ENCODE measurements at places on chromosomes 1 and 21.

DNA sequence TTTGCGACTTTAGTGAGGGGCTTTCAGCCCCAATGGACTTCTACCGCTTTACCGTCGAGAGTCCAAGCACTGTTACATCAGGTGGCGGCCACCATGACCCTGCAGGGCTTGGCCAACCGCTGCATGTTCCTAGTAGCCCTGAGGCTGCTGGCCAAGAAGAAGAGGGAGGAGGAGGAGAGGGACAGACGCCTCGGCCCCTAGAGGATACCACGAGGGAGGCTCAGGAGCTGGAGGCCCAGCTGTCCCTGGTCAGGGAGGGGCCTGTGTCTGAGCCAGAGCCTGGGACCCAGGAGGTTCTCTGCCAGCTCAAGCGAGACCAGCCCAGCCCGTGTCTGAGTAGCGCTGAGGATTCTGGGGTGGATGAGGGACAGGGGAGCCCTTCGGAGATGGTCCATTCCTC, 8.6 kb upstream of the SLC25A34 start:
- DNase-seq = no peak

- DNase-seq = no peak
These were observed 32.7 kb downstream of the ERI3 start for GRCh38 chr1:44322367-44322766.

DNA sequence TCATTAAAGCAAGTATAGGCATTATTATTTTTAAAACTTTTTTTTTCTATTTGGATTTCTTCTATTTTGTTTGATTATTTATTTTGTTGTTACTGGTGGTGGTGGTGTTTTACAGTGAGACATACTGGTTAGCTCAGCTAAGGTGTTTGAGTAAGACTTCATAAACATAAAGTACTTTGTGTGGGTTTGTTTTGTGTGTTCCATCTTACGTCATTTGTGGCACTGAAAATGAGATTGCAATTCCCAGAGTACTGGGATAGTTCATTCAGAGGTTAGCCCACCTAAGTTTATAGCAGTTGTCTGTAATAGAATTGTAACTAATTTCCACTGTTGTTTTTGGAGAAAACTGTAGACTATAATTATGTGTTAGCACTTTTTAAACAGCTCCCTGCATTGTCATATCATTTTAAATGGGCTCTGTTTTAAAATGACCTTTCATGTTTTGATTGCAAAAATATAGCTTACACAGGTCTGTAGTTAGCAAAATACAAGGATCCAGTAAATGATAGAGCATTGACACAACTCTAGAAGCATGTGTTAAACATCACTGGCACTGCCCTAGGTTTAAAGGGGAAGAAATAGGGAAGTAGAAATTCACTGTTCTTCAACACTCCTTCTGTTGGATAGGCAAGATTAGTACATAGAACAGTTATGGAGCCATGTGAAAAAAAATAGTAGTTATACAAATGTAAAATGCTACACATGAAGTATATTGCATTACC, 171.7 kb downstream of the NFIA start:
- DNase-seq = no peak

DNA sequence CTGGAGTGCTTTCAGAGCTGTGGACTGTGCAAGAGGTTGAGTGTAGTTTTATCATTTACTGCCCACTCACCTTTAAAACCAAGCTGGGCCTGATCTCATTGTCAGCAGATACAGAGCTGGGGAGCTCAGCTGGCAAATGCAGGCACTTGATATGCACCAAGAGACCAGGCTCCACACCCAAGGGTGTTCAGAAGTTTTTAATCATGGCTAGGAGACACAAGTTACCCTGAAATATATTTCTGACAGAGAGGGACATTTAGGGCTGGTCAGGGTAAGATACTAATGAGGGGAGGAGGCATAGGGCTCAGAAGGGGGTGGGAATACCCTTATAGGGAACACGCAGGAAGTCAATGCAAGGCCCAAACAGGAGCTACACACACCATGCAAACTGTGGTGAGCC, 153.7 kb downstream of the ELAVL4 start:
- no peak for DNase-seq

DNA sequence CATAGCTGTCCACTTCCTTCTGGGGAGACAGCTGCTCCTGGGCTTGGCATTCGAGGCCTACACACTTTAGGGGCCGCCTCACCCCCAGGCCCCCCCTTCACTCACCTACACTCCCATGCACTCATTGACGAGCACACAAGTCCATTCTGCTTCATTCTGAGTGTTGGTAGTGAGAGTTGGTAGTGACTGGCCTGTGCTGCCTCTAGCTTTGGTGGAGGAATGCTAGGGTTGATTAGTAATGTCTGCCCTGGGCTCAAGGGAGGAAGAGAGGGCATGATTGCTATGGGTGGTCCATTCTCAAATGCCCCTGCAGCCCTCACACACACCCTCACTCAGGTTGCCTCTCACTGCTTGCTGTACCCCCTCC, 30.4 kb downstream of the TRIM11 start:
- no peak for DNase-seq

DNA sequence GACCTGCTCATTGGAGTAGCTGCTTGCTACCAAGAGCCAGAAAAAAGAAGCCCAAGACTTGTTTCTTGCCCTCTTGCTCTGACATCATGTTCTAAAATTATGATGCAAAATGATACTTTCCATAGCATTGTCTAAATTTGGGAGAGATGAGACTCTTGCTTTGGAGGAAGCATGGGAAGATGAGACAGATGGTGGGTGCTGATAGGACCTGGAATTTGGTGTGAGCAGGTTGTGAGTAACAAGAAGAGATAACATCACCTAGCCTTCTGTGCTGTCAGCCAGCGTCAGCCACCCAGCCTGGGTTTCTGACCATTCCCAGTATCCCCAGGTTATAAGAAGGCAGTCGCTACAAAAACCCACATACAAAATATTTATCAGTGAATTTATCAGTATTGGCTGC, 67.1 kb upstream of the GCLM start:
- no peak for DNase-seq

GRCh38 chr1:4658643-4659628, 4.5 kb downstream of the AJAP1 start:
- DNase-seq = no peak

DNA sequence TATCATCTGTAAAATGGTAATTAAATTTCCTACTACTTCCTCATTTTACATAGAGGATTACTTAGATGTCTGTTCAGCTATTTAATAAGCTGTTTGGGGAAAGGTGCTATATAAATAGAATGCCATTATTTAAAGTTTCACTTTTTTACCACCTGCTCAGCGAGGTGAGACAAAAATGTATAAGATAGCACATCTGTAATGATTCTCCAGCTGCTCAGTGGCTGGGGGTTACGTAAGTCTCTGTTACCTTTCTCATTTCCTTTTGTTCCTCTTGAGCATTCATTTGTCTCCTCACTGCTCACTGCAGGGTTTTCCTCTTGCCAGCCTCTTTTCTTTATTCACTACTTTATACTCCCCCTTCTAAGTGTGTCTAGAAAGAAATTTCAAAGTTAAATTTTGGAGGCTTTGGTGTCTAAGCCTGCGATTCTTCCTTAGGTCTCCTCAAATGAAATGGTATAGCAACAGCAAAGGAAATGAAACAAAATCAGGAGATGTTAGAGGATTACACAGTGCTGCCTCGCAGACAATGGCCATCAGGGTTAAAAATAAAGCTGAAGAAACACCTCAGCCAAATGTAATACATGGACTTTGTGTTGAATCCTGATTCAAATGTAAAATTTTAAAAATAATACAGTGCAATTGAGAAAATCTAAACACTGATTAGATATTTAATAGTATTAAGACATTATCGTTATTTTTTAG, 6.8 kb downstream of the RGS8 start:
- no peak for DNase-seq

DNA sequence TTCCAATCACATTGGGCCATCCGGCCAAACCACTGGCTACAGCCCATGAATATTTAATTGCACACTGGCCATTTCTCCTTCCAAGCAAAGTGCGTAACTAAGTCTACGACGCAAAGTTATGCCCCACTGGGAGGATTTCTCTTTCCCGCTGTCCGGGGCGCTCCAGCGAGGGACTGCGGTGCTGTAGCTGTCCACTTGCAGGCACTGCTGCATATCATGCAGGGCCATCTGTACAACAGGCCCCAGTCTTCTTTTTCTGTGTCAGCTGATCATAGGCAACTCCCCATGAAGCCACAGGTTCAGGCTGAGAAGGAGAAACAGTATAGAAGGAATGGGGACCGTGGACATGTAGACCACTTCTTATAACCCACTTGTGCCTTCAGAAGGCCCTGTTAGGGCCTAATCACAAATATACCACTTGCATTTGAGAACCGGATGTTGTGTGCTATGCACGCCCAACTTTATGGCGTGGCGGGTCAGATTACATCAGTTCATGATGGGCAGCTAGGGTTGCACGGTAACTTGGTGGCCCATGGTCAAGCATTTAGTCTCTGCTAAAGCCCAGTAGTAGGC, 58.0 kb downstream of the ADSS2 start:
- no peak for DNase-seq

DNA sequence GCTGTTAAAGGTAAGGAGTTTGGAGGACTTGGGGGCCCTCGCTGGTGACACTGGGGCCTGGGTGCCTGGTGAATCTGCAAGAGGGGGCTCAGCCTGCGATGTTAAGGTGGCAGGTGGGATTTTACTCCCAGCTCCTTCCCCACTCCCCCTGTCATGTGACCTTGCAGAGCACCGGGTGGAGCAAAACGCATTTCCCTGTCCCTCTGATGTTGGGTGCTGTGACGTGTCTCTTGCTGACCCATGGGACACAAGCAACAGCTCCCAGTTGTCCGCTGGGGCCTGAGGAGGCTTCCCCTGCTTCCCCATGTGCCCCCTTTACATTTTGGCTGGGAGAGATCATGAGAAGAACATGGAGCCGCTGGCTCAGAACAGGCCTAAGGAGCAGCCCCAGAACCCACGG, 319.0 kb downstream of the MATN1 start:
- DNase-seq = no peak

DNA sequence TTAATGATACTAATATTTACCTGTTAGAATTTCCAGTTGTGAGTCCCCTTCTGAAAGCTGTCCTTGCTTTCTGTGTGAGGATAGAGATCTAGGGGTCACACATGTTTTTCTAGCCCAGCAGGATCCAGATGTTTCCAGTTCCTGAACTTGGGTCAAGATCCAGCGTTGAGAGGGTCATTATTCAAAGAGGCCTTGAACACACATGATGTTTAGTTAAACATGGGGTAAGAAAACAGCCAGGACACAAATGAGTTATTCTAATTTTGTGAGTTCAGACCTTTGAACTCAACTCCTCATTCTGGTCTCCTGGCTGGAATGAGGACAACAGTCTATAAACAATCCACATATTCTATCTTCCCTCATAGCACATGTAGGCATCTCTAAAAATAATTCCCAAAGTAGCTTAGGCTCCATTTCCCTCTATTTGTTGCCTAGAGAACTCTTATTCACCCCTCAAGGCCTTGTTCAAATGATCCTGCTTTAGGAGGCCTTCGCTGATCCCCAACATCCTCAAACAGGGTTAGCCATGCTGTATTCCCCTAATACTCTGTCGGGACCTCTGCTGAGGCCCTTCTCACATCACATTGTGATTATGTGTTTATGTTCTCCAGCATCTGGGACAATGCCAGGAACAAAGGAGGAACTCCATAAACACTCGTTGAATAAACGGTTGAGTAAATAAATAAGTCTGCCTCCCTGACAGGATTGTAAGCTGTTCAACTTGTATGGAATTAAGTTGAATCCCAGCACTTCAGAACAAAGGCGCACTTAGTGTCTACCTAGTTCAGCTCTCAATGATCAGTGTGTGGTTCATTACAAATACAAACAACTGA, 15.0 kb upstream of the KCNN3 start:
- no peak for DNase-seq

- no peak for DNase-seq
These were observed 24.5 kb downstream of the NECAP2 start for GRCh38 chr1:16464917-16465625.

DNA sequence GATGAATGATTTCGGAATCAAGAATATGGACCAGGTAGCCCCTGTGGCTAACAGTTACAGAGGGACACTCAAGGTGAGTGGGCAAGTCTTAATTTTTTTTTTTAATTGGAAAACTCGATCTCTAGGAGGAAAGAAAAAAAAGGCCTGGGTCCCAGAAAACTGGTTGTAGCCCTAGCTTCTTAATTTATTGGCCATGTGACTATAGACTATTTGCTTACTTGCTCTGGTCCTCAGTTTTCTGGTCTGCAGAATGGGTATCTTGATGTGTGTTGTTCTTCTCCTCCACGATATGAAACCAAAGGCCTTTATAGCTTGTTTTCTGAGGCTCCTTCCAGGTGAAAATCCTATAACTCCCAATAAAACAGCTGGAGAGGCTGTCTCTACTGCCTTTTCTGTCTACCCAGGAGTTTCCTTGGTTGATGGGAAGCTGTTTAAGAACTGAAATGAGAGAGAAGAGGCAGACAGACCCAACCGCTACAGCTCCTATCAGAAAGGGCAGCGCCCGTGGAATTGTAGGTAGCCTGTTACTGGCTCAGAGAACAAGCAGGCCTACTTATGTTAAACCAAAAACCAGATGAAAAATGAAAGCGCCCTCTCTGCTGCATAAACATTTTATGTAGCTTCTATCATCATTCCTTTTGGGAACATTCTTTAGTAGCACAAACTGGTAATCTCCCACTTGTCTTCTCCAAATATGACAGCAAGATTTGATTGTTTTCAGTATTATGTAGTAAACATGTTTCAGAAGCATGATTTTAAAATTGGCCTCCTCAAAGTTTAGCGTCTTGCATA, 4.5 kb downstream of the ETS2 start:
- DNase-seq = no peak

- no peak for DNase-seq
These were observed 184.4 kb downstream of the RYR2 start for GRCh38 chr1:237226177-237226944.

DNA sequence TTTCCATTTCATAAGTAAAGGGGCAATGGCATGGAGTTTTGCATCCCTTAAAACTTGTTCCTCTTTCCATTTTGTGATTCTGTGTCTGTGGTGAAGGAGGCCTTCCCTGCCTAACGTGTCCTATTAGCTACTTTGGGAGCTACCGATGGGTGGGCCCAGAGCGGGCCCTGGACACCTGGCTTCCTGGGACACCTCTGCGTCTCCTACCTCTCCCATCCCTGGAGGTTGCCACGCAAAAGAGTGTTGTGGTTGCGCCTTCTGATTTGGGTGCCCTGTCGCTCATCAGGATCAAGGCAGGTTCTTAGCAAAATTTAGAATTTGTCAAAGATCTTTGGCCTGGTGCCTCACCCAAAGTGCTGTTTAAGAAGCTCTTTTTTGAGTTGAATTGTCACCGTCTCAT, 116.4 kb upstream of the CACNA1E start:
- no peak for DNase-seq

DNA sequence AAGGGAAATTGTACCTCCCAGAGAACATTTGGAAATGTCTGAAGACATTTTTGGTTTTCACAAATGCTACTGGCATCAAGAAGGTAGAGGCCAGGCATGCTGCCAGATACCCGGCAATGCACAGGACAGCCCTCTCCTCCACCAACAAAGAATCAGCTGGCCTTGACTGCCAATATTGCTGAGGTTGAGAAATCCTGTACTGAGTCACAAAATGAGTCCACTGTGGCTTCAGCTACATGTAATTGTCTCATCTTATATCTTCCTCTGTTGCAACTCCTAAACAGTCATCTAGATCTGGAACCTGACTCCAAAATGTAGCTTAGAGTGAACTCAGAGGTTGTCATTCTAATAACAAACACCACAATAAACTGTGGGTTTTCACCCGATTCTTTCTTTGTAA, 327.5 kb upstream of the POGK start:
- DNase-seq = no peak

Data from heart right ventricle (tissue), 16 donors.